ENCODE measurements at places on chromosomes 11 and 22.
A peak's percentile ranks its signal among the peaks of the same experiment; 100 is the strongest.

DNA sequence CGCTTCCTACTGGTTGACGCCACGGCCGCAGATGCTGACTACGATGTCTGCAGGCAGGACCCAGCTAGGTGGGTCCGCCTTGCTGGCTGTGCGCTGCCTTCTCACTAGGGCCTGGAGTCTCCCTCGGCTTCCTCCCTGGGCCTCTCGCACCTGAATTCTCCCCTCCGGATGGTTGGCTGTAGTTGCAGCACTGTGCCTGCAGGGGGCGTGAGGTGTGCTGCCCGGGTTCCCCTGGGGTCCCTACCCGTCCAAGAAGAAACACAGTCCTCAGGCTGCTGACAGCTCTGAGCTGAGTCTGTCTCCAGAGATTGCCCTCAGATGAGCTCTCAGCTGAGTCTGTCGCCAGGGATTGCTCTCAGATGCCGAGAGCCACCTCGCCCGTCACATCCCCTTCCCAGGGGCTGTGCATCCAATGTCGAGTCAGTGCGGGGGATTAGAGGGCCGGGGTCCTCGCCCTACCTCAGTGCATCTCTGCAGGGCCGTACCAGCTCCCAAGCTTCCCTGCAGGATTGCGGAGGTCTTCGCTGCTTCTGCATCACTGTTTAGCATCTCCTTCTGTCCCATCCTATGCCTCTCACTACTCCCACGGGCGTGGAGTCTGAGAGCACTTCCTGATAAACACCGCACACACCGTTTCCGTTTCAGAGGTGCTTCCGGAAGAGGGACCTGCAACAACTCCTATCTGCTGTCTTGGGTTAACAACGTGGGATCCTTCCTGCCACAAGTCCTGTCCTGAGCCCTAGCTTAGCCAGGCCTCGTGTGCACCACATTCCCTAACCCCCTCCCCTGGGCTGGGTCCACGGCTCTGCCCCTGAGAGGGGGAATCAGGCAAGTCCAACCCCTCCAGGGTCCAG, 196.9 kb downstream of the CSNK2A3 start:
- DNase-seq: peak; percentile 16

DNA sequence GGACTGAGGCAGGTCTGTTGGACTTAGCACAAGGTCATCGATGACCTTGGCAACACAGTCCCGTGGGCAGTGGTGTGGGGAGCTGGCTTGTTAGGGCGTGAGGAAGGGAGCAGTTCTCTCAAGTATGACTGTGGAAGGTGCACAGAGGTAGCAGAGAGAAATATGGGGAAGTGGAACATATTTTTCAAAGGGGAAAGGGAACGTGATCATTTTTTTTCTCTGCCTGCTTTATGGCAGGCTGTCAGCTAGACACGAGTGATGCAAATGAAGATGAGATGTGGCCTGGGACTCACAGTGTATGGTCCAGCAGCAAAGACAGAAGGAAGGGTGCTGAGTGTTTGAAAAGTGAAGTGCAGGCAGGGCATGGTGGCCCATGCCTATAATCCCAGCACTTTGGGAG, 30.6 kb downstream of the ADAMTS8 start:
- DNase-seq: no peak

GRCh38 chr22:32905400-32905799, 103.9 kb downstream of the TIMP3 start:
- no peak for DNase-seq

- no peak for DNase-seq
Measured at GRCh38 chr11:84465040-84465439, 1162.1 kb downstream of the DLG2 start.

DNA sequence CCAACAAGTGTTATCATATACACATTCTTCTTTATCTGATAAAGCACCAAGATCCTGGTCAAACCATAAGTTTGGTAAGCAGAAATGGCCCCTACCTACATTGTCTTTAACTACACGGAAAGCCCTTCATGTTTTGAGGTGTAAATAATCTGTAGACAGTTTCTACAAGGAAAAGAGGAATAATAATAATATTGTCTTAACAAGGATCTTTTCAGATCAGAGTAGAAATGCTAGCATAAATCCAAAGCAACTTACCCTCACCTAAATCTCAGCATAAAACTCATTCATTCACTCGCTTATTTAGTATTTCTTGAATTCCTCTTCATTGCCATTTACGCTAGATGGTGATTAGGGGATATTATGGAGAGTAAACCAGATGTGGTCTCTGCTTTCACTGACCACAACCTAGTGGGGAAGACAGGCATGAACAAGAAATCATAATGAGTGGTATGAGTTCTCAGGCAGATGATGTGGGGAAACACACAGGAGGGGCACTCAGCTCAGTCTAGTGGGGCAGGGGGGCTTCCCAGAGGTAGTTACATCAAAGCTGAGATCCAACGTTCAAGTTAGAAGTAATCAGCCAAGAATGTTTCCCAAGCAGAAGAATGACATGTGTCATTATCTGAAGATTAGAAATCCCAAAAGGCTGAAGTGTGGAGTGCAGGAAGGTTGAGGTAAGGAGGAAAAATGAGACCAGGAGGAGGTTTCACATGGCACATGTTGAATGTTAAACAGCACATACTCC, 65.4 kb upstream of the ZC3H12C start:
- no peak for DNase-seq

DNA sequence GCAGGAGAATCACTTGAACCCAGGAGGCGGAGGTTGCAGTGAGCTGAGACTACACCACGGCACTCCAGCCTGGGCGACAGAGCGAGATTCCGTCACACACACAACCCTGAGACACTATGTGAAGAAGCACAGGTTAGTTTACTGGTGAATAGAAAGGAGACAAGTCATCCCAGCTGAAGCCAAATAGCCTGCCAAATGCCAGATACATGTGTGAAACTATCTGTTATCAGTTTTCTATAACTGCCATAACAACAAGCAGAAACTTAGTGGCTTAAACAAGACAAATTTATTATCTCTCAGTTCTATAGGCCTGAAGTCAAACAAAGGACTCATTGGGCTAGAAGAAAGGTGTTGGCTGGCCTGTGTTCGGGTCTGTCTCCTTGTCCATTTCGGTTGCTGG, 88.0 kb upstream of the CHRM4 start:
- DNase-seq: no peak

- peak; percentile 19 for DNase-seq
Measured at GRCh38 chr22:38572065-38572464, 2.1 kb upstream of the DMC1 start.

- DNase-seq: no peak
Measured at GRCh38 chr11:121631456-121631855, 178.7 kb upstream of the SORL1-AS1 start.

DNA sequence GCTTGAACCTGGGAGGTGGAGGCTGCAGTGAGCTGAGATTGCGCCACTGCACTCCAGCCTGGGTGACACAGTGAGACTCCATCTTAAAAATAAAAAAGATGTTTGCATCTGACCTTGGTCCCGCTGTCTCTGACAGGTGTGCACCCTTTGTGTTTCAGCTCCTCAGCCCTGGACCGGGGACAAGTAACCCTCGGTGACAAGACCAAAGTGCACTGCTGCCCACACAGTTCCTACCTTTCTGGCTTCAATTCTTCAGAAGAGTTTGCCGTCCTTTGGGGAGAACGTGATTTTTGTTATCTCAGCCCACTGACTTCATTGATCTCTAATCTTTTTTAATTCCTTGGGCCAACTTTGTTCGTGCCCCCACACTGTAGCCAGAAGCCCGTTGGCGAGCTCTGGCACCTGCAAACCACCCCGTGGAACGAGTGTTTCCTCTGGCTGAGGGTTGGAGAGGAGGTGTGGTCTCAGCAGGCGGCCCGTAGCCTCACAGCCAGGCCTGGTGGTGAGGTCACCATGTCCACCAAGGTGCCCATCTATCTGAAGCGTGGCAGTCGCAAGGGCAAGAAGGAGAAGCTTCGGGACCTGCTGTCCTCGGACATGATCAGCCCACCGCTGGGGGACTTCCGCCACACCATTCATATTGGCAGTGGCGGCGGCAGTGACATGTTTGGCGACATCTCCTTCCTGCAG, 5.9 kb downstream of the CDC42EP2 start:
- DNase-seq: no peak

- no peak for DNase-seq
Measured at GRCh38 chr11:65317025-65317786, 2.5 kb downstream of the CDC42EP2 start.

DNA sequence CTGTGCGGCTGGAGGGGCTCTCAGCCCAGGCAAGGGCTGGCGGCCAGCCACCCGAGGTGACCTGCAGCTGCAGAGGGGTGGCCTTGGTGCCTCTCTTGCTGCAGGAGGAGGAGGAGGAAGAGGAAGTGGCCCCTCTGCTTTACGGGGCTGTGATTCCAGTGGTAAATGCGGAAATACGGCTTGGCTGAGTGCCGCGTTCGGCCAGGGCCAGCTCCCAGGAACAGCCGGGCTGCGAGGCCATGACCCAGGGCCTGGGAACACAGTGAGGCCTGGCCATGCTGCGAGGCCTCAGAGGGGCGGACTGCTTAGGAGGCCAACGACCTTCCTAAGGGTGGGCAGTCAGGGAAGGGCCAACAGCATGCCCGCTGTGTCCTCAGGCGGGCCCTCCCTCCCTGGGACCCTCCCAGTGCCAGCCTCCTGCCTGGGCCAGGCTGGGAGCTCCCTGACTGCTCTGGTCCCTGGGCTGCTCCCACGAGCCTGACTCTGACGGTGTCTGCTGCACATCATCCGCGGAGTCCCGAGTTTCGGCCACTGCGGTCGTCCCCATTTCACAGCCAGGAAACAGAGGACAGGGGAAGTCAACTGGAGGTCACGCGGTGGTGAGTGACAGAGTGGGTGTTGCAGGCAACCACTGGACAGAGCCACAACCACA, 20.8 kb upstream of the PPARA start:
- DNase-seq: no peak

DNA sequence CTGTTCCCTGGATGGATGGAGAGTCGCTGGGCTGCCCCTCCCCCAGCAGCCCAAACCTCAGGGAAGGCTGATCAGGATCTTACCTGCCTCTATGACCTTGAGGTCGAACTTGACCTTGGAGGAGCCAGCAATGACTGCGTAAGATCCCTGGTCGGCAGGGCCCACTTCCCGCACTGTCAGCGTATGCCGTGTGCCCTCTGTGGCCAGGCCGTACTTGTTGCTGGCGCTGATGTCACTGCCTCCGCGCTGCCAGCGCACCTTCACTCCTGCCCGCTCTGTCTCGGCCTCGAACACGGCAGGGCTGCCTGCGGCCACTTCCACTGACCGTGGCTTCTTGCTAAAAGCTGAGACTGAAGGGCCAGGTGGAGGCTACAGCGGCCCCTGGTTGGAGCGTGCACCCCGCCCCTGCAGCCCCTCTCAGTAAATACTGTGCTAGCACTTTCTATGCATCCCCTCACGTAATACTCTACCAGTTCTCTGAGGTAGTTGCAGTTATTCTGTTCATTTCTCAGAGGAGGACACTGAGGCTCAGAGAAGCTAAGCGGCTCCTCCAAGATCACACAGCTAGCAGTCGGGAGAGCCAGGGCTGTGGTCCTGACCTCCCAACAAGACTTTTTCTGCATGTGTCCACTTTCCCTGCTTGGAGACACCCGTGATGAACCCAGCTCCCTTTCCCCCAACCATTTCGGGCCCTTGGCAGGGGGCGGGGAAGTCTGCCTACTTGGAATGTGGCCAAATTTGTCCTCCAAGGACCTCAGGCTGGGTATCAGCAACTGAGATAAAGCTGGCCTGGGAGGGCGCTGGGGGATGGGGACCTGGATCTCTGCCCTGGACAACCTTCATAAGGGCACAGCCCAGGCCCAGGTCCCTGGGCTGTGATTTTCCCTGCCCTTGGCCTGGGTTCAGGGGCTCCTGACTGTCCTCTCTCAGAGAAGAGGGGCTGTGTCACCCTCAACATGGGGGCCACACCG, 1.1 kb downstream of the MYBPC3 start:
- DNase-seq: no peak

DNA sequence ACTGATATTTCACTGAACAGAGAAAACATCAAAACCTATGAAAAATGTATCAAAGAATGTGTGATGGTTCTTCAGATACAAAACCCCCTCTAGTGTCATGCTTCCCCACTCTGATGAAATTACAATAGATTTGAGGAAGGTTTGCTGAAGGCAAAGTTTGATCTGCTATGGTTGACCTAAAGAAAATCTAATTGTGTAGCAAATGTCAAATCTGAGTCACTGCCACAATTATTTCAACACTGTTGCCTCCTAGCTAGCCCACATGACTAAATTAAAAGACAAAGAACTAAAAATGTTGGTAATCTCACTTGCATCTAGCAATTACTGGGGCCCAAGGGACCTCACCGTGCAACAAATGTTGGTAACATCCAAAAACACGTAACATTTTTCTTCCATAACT, 728.0 kb downstream of the DLG2 start:
- no peak for DNase-seq

GRCh38 chr11:32313477-32313876, 121.9 kb downstream of the WT1 start:
- DNase-seq: no peak

- DNase-seq: no peak
Measured at GRCh38 chr22:39474351-39475111, 17.7 kb downstream of the MGAT3 start.

- DNase-seq: no peak
Measured at GRCh38 chr11:77438487-77438886, 35.4 kb downstream of the PAK1 start.

DNA sequence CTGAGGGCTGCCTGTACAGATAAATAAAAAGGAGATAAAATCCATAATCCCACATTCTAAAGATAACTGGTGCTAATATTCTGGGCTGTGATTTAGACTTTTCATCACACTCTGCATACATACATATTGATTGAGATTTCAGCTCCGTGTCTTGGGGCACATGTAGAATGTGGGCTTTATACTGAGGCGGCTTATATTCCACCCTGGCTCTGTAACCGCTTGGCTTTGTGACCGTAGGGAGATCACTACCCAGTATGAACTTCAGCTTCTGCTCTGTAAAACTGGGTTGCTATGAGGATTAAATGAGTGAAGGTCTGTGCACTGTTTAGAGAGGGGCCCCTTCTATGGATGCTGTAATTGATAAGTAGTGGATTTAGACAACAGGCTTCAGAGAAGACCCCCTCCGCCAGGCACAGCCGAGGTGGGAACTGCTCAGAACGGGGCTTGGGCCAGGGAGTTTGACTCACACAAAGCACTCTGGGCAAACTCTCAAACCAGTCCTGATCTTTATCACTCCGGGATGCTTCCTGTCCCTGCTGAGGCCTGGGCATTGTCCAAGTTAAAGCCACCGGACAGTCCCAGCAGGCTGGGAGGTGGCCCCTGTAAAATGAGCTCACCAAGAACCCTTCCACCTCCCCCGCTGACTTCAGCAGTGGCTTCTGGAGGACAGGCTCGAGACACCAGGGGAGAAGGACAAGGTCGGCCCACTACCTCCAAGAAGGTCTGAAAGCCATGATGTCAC, 17.2 kb downstream of the KIAA1671 start:
- no peak for DNase-seq

DNA sequence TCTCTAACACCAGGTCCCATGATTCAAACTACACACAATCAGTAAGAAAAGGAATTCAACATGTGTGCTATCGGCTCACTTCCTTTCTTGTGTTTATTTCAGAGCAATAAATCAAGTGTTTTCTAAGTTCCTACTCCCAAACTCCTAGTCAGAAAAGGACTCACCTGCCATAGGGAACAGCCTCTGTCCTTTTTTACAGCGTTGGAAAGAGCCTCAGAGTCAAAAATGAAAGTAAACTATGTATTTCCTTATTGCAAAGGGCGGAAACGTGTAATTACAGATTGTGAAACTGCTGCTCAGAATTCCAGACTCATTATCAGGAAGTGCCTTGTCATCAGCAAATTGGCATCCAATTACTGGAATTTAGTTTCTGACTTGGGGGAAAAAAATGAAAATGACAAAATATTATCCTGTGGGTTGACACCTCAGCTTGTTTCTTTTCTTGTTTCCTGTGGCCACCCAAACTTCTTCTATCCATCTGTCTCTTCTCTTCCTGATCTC, at the start of gene CASP4:
Gene CASP4 (minus strand): TSS at position 220 of the 501 bp plus-strand sequence. CDS start 49 bp downstream, at position 171.
- no peak for DNase-seq

GRCh38 chr11:61846362-61847020, 18.4 kb downstream of the FADS2 start:
- DNase-seq: no peak

Measured in activated gamma-delta T cell treated with Interleukin-2 at 50 U/mL for 16 hours (primary cell).